Panc1 (cell line): ENCODE measurements at places on chromosomes 16 and 17. TPM values are rescaled to one million over a fixed set of nuclear protein-coding genes. Genes with fewer than 3 reads are reported as not detected.

GRCh38 chr16:86383488-86384262, 126.7 kb upstream of the FOXF1 start:
- H3K27ac ChIP-seq: no peak overlapping the region
- H3K4me3 ChIP-seq: no peak overlapping the region
- DNase-seq: no peak
- H3K36me3 ChIP-seq: no peaks in the 10 kb centered on the region
- no peaks in the 10 kb centered on the region for H3K27me3 ChIP-seq
- H3K4me1 ChIP-seq: no peaks in the 10 kb centered on the region

DNA sequence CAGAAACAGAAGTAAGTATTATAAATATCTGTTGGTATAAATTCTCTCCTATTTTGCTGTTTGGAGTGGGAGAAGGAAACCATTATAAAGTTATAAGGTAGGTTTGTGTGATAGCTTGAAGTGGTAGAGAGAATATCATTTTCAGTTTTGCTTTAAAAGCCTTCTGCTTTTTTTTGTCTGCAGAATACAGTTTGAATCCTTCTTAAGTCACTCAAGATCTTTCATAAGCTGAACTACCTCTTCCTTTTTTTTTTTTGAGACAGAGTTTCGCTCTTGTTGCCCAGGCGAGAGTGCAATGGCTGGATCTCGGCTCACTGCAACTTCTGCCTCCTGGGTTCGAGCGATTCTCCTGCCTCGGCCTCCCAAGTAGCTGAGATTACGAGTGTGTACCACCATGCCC, 9.0 kb downstream of the ATAD5 start:
- H3K4me1 ChIP-seq: no peaks in the 10 kb centered on the region
- DNase-seq: no peak
- H3K27ac ChIP-seq: no peak overlapping the region
- peaks cover 12% of the 10 kb centered on the region; the same call in 1 of the 2 replicates for H3K36me3 ChIP-seq
- H3K4me3 ChIP-seq: no peak overlapping the region

DNA sequence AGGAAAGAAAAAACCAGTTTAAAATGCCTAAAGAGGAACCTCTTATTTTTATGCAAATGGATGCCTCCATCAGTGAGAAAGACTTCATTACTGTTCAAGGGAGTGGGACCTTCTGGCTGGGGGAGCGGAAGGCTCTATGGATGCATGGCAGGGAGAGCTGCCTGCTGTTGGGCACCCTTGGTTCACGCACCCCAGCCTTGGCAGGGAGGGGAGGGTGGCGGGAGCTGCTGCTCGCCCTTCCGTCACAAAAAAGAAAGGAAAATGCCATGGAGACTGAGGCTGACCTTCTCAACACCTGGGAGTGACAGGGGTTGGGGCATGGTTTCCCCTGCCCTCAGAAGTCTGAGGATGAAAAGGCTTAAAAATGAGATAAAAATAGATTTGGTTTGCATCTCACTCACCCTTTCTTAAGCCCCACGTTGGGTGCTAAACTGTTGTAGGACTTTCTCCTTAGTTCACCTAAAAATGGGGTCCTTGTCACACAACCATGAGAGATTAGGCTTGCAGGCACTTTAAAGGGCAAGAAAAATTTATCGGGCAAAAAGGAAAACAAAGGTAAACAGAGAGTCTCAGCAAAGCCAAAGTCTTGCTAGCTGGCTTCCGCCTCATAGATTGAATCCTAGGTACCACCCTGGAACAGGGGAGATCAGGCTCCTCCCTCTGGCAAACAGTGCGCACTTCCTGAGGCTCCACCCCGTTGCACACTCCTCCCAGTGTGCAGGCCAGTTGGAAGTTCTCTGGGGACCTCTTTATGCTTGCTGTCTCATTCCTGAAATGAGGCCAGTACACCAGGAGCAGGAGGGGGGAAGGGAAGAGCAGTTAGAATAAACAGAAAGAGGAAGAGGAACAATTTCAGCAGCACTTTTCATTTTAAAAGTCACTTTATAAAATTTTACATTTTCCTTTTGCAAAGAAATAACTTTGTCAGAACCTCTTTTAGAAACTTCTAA, 31.6 kb downstream of the PHKB start:
- no peak for DNase-seq
- no peaks in the 10 kb centered on the region for H3K4me1 ChIP-seq
- H3K27me3 ChIP-seq: no peaks in the 10 kb centered on the region
- H3K27ac ChIP-seq: no peak overlapping the region
- H3K4me3 ChIP-seq: no peak overlapping the region

- H3K27me3 ChIP-seq: no peaks in the 10 kb centered on the region
- no peak overlapping the region for H3K4me3 ChIP-seq
- no peaks in the 10 kb centered on the region for H3K36me3 ChIP-seq
- no peaks in the 10 kb centered on the region; the same call in 1 of the 2 replicates for H3K4me1 ChIP-seq
- no peak for DNase-seq
These were observed 109.4 kb downstream of the AMFR start for GRCh38 chr16:56315955-56316354.

GRCh38 chr16:845351-845745, 44.8 kb upstream of the GNG13 start:
- H3K36me3 ChIP-seq: no peaks in the 10 kb centered on the region
- no peak overlapping the region for H3K27ac ChIP-seq
- H3K4me1 ChIP-seq: no peaks in the 10 kb centered on the region
- H3K4me3 ChIP-seq: no peak overlapping the region
- DNase-seq: no peak
- H3K27me3 ChIP-seq: no peaks in the 10 kb centered on the region

GRCh38 chr17:83180264-83180995, 101.0 kb downstream of the METRNL start:
- no peaks in the 10 kb centered on the region for H3K4me1 ChIP-seq
- DNase-seq: no peak
- no peaks in the 10 kb centered on the region for H3K27me3 ChIP-seq

- H3K4me1 ChIP-seq: no peaks in the 10 kb centered on the region
- no peaks in the 10 kb centered on the region for H3K27me3 ChIP-seq
- H3K4me3 ChIP-seq: no peak overlapping the region
- H3K27ac ChIP-seq: no peak overlapping the region
- no peak for DNase-seq
These were observed 190.1 kb downstream of the CCDC182 start for GRCh38 chr17:57554826-57555635.

DNA sequence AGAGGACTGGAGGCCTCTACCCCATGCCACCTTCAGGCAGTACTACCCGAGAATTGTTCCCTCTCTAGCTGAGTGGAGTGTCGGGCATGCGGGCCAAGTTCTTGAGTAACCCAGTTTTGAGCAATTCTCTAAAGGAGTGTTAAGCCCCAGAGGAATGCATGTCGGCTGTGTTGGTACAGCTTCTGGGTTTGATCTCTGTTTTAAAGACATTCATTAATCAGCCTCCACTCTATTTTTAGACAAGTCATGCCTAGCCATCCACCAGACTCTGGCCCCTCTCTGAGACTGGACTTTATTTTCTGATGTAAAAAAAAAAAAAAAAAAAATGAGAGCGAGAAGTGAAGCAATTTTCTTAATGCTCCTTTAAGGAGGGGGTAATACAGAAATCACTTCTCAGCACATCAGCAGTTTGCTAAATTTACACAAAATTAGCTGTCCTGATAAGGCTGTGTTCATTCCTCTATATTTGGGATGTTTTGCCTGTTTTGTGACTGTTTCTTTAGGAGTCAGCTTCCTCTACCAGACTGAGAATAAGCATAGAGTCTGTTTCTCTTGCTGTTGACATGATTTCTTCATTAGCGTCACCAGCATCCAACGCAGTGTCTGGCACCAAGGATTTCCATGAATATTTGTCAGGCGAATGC, 88.7 kb downstream of the AXIN2 start:
- H3K27me3 ChIP-seq: no peaks in the 10 kb centered on the region
- no peak overlapping the region for H3K4me3 ChIP-seq
- no peak overlapping the region for H3K27ac ChIP-seq
- no peaks in the 10 kb centered on the region for H3K36me3 ChIP-seq
- no peak for DNase-seq
- H3K4me1 ChIP-seq: no peaks in the 10 kb centered on the region

DNA sequence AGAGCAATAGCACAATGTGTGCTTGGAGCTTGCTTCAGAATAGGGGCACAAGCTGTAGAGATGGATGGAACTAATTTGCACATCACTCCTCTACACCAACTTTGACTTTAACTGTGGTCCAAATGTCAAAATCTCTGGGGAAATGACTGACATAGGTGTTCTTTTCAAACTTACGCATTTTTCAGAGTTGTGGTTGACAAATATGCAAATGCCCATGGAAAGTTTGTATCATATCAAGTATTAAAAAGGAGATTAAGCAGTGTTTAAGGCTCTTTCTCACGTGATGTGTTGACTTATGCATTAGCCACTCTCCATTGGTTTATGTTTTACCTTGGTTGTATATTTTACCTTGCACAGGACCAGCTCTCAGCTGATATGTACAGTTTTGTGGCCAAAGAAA, 77.1 kb downstream of the ELAC2 start:
- H3K4me3 ChIP-seq: no peak overlapping the region
- H3K36me3 ChIP-seq: no peaks in the 10 kb centered on the region
- no peaks in the 10 kb centered on the region for H3K4me1 ChIP-seq
- no peak overlapping the region for H3K27ac ChIP-seq

- H3K36me3 ChIP-seq: no peaks in the 10 kb centered on the region
- H3K4me1 ChIP-seq: no peaks in the 10 kb centered on the region
- no peak overlapping the region for H3K27ac ChIP-seq
- H3K27me3 ChIP-seq: no peaks in the 10 kb centered on the region
- H3K4me3 ChIP-seq: no peak overlapping the region
These were observed 8.2 kb upstream of the HS3ST3A1 start for GRCh38 chr17:13609941-13610340.

GRCh38 chr17:78374189-78374588, 4.3 kb upstream of the PGS1 start:
- H3K27ac ChIP-seq: no peak overlapping the region
- no peaks in the 10 kb centered on the region for H3K27me3 ChIP-seq
- DNase-seq: no peak
- H3K4me3 ChIP-seq: no peak overlapping the region

- DNase-seq: no peak
- H3K27ac ChIP-seq: no peak overlapping the region
- H3K36me3 ChIP-seq: no peaks in the 10 kb centered on the region
- no peak overlapping the region for H3K4me3 ChIP-seq
These were observed 57.5 kb downstream of the WIPI1 start for GRCh38 chr17:68399638-68400403.

DNA sequence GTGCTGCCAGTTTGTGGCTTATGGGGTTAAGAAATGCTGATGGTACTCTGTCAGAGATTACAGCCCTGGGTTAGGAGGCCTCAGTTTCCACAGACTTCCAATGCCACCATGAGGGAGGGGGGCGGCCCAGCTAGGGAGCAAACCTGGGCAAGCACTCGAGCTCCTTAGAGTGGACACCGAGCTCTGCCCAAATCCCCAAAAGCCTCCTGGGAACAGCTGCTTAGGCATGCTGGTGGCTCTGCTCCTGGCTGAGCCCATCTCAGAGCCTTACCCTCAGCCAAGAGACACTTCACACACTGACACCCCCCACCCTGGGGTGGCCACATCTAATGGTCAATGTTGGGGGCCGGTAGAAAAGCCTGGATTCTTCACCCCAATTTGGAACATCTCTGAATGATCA, 66.1 kb downstream of the C16orf78 start:
- no peak overlapping the region for H3K27ac ChIP-seq
- no peaks in the 10 kb centered on the region for H3K36me3 ChIP-seq
- no peak overlapping the region for H3K4me3 ChIP-seq
- H3K27me3 ChIP-seq: no peaks in the 10 kb centered on the region; the same call in 1 of the 2 replicates
- DNase-seq: no peak

- no peaks in the 10 kb centered on the region for H3K4me1 ChIP-seq
- DNase-seq: no peak
- H3K36me3 ChIP-seq: peaks cover 5% of the 10 kb centered on the region; the same call in 1 of the 2 replicates
- H3K27me3 ChIP-seq: no peaks in the 10 kb centered on the region
- H3K4me3 ChIP-seq: no peak overlapping the region
These were observed 5.7 kb upstream of the PHAF1 start for GRCh38 chr16:67104061-67104460.

DNA sequence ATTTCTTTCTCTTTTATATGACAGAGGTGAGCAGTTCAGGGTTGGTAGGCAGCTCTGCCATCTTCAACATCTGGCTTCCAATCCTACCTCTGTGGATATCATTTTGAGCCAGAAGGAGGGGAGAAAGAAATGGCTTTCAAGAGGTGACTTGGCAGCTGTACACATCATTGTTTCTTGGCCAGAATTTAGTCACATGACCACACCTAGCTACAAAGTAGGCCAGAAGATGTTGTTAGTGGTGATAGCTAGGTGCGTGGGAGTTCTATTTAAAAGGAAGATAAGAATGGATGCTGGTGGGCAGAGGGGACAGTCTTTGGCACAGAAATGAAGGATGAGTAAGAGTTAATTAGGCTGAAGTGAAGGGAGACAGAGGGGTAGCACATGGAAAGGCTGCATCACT, 29.2 kb upstream of the MPHOSPH6 start:
- H3K36me3 ChIP-seq: no peaks in the 10 kb centered on the region
- H3K27me3 ChIP-seq: no peaks in the 10 kb centered on the region
- H3K4me3 ChIP-seq: no peak overlapping the region
- no peaks in the 10 kb centered on the region for H3K4me1 ChIP-seq
- no peak for DNase-seq

DNA sequence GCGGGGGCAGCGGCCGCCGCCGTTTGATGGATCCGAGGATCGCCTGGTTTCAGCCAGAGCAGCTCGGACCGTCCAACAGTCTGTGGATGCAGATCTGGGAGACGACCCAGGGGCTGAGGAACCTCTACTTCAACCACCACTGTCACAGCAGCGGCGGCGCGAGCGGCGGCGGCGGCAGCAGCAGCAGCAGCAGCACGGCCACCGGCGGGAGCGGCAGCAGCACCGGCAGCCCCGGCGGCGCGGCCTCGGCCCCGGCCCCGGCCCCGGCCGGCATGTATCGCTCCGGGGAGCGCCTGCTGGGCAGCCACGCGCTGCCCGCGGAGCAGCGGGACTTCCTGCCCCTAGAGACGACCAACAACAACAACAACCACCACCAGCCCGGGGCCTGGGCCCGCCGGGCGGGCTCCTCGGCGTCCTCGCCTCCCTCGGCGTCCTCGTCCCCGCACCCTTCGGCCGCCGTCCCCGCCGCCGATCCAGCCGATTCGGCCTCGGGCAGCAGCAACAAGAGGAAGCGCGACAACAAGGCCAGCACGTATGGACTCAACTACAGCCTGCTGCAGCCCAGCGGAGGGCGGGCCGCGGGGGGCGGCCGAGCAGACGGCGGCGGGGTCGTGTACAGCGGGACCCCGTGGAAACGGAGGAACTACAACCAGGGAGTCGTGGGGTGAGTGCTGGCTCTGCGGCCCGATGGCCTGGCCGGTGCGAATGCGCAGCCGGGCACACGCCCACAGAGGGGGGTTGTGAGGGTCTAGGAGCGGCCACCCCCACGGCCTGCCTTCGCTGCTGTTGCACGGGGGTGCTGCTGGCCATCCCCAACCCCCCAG, 702 bp downstream of the TENT4B start:
- H3K4me1 ChIP-seq: peaks cover 6% of the 10 kb centered on the region
- peak overlapping the region; percentile 63; the same call in 1 of the 2 replicates for H3K27ac ChIP-seq
- H3K4me3 ChIP-seq: peak overlapping the region; percentile 63

The CLDN7 gene
- 43.1 TPM for total RNA-seq

The TAC4 gene
- total RNA-seq: not detected

The VAT1L gene
- not detected for total RNA-seq

The C17orf107 gene
- 2.4 TPM for total RNA-seq

The CCL16 gene
- not detected for total RNA-seq

The RAB37 gene
- total RNA-seq: 1.5 TPM

The DNAH17 gene
- 0.18 TPM for total RNA-seq

The KRT23 gene
- total RNA-seq: not detected

The SLC13A2 gene
- not detected for total RNA-seq

The FOXF1 gene
- 0.10 TPM for total RNA-seq

The SSTR5 gene
- 2.8 TPM for total RNA-seq
